ENCODE measurements at places on chromosomes 2 and 18.

GRCh38 chr2:121240436-121240835 is 44.6 kb downstream of the TFCP2L1 start:
- DNase-seq, result no peak

DNA sequence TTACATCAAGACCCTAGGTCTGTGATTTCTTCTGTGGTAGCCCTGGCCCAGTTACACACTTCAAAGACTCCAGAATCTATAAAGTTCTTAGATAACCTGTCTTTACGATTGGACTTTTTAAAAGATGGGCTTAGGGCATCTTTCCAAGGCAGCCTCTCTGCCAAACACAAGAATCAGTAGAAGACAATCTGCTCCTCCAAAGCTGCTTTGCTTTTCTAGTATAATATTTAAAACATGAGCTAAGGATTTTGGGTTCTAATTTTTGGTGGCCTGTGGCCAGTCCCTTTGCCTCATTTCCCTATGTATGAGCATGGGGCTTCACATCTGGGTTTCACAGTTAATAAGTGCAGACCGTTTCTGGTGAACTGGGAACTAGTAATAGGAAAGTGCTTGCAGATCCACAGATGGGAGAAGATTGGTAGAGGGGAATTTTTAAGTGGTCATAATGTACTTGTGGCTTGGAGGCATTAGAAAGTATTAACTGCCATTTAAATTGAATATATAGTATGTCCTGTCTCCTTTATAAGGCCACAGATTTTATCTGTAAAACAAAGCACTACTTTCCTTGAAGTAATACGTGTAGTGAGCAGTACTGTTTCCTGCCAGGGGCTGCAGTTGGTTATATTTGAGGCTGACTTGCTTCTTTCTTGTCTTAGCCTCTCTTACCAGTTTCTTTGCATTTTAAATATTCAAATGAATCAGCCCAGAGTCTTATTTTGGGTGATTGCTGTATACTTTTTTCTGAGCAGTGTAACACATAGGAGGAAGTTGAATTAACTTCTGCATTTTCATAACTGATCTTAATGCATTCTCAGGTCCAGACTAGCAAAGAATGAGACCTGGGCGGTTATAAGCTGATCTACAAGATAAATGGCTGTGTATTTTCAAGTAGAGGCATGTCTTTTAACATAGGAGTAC is 1.5 kb downstream of the ARPC2 start:
- peak; percentile 48 for DNase-seq

DNA sequence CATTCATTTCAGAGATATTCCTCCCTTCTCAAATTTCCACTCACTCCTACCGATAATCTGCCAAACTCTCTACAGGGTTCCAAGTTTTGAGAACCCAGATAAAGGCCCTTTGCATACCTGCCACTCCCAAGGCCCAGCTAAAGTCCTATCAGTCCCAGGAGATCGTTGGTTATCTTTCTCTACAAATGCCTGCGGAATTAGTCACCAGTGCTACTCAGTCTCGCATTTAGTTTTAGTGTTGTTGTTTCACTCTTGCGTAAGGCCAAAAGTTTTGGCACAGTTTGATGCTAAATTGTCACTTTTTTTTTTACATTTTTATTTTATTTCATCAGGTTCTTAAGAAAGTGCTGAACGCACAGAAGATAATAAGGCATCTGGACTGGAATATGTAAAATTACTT is 29.2 kb upstream of the SETBP1 start:
- DNase-seq, result no peak

DNA sequence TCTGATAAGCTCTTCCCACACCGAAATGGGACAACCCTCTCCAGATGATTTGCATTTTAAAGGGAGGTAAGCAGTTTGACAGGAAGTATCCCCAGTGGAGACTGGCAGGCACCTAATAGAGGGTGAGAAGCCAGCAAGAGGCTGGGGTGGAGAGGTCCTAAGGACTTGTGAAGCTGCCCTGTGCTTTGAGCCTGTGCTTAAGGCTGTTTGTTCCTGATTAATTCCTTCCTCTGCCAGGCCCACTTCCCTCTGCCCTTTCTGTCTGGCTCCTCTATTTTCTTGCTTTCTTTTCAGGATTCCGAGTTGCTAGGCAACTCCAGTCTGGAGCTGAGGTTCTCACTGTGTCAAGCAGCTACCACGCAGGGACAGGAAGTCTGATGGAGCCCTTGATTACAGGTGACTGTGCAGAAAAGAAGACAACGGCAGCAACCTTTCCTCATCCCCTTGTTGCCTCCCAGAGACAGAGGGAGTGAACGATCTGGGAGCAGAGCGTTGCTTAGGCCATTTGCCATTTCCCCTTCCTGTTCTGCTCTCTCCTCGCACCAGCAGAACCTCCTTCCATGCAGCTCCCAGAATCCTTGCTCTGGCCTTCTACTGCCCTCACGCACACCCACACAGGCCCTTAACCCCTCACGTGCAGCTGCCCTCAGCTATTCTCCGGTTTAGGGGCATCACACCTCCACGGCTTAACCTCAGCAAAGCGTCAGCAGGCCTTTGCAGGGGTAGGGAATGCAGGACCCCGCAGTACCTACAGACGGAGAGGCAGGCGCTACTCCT is 103.6 kb upstream of the CELF4 start:
- DNase-seq, result no peak

GRCh38 chr18:35635170-35635569 is 53.6 kb downstream of the GALNT1 start:
- no peak for DNase-seq

DNA sequence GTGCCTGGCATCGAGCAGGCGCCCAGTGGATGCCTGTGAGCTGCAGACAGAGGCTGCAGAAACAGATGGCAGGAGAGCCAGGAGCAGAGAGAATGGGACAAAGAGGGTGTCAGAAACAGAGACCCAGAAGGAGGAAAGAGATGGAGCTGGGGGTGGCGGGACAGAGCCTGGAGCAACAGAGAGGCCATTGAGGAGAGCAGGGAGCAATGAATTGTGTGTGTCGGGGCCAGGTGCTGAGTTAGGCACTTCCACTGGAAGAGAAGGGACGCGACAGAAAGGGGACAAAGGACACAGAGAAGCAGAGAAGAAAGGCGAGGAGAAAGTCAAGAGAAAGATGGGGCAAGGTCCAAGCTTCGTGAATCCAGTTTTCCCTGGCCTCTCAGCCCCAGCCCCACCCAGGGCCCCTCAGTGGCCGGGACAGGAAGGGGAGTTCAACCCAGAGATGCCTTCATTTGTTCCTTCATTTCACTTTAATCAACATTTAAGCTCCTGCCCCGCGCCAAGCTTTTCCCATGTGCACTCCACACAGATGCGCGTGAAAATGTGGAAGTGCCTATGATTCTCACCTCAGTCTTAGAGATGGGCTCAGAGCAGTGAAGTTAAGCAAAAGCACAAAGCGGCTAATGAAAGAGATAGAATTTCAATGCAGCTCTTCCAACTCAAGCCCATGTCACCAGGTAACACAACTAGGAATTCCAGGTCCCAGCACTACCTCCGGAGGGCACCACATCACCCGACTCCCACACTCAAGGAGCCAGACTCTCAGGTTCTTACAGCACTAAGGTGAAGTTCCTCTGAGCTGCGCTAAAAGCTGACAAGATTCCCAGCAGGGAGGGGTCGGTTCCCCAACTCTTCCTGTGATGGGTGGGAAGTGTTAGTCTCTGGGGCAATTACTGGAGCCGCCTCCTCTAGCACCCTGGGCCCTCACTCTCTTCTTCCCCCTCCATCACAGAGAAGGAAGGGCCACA is 55.1 kb downstream of the TNS1 start:
- DNase-seq, result no peak

GRCh38 chr2:236671896-236672562 is 102.4 kb downstream of the ACKR3 start:
- DNase-seq, result no peak

- DNase-seq, result no peak
Measured at GRCh38 chr2:109629867-109630266, 15.7 kb downstream of the SOWAHC start.

- peak; percentile 42 for DNase-seq
Measured at GRCh38 chr2:88170472-88170892, 336 bp downstream of the THNSL2 start.

- no peak for DNase-seq
Measured at GRCh38 chr18:49652881-49653724, 91.2 kb downstream of the LIPG start.

GRCh38 chr2:137168552-137168951 is 403.2 kb downstream of the THSD7B start:
- DNase-seq, result no peak

DNA sequence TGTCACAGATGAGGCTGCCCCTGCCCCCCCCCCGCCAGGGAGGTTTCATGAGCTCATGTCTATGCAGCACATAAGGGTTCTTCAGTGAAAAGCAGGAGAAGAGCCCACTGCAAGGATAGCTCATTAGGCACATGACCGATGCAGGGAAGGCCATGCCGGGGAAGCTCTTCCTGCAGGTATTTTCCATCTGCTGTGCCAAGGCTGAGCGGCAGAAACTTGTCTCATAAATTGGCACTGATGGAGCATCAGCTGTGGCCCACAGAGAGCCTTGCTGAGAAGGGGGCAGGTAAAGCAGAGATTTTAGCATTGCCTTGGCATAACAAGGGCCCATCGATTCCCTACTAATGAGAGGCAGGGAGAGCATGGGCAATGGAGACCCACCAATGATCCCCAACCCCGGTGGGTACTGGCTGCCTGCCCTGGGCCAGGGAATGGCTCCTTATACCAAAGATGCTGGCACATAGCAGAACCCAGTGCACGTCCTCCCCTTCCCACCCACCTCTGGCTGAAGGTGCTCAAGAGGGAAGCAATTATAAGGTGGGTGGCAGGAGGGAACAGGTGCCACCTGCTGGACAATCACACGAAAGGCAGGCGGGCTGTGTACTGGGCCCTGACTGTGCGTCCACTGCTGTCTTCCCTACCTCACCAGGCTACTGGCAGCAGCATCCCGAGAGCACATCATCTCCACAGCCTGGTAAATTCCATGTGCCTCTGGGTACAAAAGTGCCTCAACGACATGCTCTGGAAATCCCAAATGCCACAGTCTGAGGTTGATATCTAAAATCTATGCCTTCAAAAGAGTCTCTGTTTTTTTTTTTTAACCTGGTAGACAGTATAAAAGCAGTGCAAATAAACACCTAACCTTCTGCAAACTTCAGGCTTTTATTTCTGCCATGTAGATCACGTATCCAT is 41.4 kb downstream of the STEAP3 start:
- DNase-seq, result peak; percentile 39

- DNase-seq, result no peak
Measured at GRCh38 chr2:130346741-130347066, 4.0 kb downstream of the IMP4 start.

- DNase-seq, result no peak
Measured at GRCh38 chr2:196074631-196075030, 6.0 kb upstream of the DNAH7 start.

GRCh38 chr2:202299712-202300111 is 34.1 kb downstream of the NOP58 start:
- DNase-seq, result no peak

- no peak for DNase-seq
Measured at GRCh38 chr2:185391543-185391942, 347.1 kb upstream of the FSIP2 start.

GRCh38 chr2:195470622-195471021 is 186.4 kb upstream of the SLC39A10 start:
- DNase-seq, result no peak

DNA sequence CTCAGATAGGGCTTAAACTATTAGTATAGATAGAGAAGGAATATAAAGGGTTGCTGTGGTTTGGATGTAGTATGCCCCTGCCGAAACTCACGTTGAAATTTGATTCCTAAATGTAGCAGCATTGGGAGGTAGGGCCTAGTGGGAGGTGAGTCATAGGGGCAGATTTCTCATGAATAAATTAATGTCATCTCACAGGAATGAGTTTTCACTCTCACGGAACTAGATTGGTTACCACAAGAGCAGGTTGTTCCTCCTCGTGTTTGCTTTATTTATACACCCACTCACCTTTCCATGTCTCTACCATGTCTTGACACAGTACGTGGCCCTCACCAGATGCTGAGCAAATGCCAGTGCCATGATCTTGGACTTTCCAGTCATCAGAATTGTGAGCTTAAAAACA is 218.2 kb downstream of the RBM43 start:
- DNase-seq, result no peak

GRCh38 chr2:176424746-176425145 is 155.5 kb downstream of the MTX2 start:
- no peak for DNase-seq

DNA sequence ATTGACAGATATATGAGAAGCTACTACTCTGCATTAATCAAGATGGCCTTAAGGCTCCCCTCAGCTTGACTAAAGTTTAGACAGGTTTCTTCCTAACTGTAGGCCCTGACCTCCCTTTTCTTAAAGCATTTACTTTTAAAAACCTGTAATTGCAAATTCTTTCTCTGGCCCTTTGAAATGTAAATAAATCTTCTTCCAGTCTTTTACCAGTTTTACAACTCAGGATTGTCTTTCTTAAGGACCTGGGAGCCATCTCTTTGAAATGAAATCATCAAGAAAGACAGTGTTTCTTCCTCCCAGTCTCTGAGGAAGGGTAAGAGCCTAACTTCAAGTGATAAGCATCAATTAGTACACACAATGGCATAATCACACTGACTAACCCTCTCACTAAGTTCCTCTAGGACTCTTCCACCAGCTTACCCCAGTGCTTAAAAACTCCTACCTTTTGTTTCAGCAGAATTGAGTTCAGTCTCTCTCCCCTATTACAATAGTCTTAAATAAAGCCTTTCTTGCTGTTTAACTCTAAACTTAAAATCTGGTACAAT is 58.7 kb upstream of the CDH20 start:
- no peak for DNase-seq

- no peak for DNase-seq
Measured at GRCh38 chr2:19187323-19188020, 171.0 kb downstream of the OSR1 start.

GRCh38 chr2:190791347-190791975 is 89.2 kb upstream of the GLS start:
- DNase-seq, result no peak

DNA sequence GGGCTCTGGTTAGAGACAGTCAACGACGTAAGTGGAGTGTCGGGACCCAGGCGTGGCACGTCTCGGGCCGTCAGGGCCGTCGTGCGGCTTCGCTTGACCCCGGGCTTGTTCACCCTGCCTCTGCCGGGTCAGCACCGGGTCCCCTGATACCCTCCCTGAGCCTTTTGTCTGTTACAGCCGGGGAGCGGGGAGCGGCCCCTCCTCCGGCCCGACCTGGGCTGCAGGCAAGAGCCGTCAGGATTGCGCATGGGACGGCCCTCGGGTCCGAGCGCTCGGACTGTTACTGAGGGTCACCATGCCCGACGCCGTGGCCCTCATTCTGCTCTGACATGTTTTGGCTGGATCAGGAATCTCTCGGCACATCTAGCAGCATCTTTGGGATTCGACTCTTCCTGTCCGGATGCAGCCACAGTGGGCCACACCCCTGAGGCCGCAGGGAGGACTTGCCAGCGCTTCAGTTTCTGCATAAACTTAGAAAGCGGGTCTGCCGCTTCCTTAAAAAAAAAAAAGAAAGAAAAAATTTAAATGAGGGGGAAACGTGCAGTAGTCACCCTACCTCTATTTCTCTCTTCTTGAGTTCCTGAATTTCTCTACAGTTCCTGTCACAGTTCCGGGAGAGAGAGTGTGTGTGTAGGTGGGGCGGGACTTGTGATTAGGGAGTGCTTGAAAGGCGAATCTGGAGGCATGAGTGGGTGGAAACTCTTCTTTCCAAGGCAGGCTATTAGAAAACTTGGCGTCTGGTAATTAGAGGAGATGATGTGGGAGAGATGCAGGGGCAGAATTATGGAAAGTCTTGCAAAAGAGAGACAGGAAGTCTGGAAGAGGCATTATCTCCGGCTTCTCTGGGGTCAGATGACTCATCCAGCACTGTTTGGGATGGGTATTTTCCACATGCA is 909 bp downstream of the TMEM87B start:
- peak; percentile 64 for DNase-seq

- no peak for DNase-seq
Measured at GRCh38 chr2:162215162-162215561, 28.1 kb downstream of the FAP start.

- DNase-seq, result no peak
Measured at GRCh38 chr2:72015266-72015665, 132.4 kb downstream of the CYP26B1 start.
